Midbrain (tissue), 1 donor: ENCODE measurements at places on chromosomes 7 and 10.
A peak's percentile ranks its signal among the peaks of the same experiment; 100 is the strongest.

GRCh38 chr10:29728541-29729049 is 93.8 kb upstream of the SVIL start:
- no peak for DNase-seq

DNA sequence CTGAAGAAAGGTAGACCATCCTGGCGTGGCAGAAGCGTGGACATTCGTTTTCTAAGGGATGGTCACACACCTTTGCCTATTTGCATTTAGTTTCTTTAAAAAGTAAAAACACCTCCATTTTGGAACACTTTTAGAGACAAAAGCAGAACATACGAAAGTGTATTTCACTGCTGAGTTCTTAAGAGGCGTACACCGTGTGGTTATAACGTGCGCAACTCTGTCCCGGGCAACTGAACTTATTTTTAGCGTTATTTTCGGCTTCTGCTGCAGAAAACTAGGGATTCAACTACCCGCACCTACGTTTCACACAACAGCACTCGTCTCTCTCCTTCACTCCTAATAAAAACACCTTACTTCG is 557 bp upstream of the LSM8 start:
- peak; percentile 54 for DNase-seq

- no peak for DNase-seq
Measured at GRCh38 chr10:110151467-110151866, 55.9 kb upstream of the MXI1 start.

DNA sequence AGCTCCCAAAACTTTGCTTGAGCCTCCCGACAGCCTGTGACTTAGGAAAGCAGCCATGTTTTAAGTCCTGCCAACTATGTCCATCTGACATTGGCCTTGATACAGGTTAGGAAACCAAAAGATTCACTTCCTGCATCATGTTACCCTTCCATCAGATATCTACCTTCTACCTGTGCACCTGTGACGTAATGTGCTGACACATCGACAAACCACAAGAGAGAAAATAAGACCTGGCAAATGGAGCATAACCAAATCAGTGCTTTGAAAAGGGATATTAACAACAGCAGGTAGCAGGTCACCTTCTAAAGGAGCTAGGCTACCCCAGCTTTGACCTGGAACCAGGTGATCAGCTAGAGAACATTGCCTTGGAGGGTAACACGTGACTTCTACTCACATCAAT is 14.8 kb upstream of the PRR15 start:
- DNase-seq = no peak

DNA sequence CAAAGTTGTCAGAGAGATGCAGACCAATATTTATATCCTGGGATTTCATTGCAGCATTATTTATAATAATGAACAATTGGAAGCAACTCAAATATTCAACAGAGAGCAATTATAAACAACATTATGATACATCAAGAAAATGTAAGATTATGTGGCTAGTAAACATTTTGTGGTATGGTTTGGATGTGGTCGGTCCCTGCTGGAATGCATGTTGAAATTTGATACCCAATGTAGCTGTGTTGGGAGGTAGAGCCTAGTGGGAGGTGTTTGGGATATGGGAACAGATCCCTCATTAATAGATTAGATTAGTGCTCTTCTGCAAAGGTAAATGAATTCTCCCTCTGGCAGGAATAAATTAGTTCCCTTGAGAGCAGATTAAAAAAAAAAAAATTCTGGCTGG is 350.9 kb downstream of the ANKRD30A start:
- no peak for DNase-seq

- peak; percentile 89 for DNase-seq
Measured at GRCh38 chr10:30784897-30785605, 155.5 kb upstream of the LYZL2 start.

DNA sequence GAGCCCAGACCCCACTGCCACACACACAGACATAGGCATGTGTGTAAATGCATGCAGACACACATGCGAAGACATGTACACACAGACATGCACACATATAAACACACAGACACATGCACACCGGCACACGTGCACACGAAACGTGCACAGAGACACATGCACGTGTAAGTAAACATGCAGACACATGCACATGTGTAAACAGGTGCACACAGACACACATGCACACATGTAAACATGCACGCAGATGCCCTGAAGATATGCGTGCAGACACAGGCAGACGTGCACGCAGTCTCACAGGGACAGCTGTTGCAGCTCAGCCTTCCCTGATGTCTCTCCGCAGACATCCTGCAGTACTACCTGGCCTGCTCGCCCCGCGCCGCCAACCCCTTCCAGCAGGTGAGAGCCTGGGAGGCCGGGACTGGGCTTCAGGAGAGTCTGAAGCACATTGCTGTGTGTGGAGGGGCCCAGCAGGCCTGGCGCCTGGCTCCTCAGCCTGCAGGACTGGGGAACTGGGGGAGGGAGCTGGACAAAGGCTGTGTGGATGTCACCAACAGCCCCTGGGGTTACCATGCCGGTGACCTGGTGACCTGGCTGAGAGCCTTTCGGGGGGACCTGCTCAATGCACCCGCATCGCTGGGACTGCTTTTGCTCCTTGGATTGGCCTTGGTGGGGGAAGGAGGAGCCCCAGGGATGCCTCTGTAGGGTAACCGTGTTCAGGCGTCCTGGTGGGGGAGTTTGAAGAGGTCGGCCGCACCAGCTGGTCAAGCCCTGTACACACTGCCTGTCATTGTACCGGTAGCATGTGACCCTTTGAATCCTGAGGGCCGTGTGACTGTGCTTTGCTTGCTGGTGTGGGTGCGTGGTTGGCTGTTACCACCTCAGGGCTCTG is 20.3 kb downstream of the TTYH3 start:
- no peak for DNase-seq

GRCh38 chr7:155922067-155922816 is 110.0 kb upstream of the SHH start:
- DNase-seq = no peak

- no peak for DNase-seq
Measured at GRCh38 chr7:114627231-114627630, 212.6 kb downstream of the FOXP2 start.

DNA sequence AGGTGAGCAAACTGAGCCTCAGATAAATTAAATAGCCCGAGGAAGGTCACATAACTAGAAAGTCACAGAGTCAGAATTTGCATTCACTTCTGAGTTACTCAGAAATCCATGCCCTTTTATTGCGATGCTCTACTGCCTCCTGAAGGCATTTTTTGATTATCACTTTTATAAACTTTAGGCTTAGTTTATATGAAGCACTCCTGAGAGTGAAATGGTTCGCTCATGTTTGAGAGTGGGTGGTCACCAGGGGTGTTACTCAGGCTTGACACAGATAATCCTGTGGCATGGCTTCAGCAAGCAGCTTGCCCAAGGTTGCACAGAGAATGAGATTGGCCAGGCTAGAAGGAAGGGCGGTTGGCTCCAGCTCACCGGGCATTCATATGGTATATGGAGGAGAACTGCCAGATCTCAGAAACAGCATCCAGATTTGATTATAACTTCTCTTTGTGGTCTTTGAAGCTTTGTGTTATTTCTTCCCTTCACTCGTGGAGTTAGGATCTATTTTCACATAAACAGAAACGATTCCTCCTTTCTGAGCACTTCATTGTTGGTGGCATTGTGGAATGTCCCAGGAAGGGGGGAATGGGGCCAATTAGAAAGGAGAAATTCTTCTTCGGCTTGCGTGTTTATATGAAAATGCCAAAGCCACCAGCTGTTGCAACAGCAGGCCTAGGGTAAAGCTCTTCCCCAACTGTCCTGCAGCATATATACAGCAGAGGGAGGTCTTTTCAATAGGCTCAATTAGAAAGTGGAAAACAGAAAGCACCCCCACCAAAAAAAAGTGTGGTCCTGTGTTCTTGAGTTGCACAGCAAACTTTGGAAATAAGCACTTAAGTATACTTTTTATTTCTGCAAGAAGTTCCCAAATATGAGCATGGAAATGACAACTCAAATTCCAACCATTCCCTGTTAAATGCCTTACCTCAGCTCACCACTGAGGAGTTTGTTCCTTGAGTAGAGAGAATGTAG is 628.8 kb downstream of the SUGCT start:
- DNase-seq = peak; percentile 32

GRCh38 chr7:134613623-134614347 is 32.9 kb upstream of the BPGM start:
- DNase-seq = no peak

DNA sequence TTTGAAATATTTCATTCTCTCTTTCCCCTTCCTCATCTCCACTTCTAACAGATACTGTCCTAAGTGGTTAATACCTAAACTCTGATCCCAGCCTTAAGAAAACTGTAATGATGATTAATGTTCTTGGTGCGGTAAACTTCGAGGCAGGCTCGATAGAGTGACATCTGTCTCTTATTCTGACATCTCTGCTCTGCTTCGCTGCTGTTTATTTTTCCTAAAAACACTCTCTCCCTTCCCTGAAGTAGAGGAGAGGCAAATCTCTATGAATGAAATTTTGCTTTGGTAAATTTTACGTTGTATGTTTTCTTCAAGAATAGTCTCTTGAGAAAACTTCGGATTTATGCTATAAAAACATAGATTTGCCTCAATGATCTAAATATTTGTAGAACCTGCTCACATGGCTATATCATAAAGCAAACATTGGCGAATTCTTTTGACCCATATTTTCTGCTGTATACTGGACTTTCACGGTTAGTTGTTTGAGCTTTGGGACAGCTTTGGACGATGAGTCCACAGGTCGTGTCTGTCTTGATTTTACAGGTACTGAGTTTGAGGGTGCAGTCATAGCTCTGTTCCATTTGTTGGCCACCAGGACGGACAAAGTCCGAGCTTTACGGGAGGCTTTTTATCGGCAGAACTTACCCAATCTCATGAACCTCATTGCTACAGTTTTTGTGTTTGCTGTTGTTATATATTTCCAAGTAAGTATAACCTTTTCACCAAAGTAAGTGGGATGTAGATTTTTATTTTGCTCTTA is 27.1 kb downstream of the SEC61A2 start:
- no peak for DNase-seq

DNA sequence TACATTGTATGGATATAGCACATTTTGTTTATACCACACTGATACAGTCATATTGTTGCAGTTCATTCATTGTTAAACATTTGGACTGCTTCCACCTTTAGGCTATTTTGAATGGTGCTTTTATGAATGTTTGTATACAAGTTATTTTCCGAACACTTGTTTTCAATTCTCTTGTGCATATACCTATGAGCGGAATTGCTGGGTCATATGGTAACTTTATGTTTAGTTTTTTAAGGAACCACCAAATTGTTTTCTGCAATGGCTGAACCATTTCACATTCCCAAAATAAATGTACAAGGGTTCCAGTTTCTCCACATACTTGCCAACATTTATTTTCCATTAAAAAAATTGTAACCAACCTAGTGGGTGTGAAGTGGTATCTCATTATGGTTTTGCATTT is 4.0 kb upstream of the EXOC4 start:
- no peak for DNase-seq

GRCh38 chr10:33391611-33392465 is 57.4 kb upstream of the NRP1 start:
- DNase-seq = no peak

GRCh38 chr10:100391163-100392002 is 44.4 kb downstream of the SCD start:
- no peak for DNase-seq

GRCh38 chr7:99098824-99099498 is 44.9 kb downstream of the SMURF1 start:
- DNase-seq = no peak

DNA sequence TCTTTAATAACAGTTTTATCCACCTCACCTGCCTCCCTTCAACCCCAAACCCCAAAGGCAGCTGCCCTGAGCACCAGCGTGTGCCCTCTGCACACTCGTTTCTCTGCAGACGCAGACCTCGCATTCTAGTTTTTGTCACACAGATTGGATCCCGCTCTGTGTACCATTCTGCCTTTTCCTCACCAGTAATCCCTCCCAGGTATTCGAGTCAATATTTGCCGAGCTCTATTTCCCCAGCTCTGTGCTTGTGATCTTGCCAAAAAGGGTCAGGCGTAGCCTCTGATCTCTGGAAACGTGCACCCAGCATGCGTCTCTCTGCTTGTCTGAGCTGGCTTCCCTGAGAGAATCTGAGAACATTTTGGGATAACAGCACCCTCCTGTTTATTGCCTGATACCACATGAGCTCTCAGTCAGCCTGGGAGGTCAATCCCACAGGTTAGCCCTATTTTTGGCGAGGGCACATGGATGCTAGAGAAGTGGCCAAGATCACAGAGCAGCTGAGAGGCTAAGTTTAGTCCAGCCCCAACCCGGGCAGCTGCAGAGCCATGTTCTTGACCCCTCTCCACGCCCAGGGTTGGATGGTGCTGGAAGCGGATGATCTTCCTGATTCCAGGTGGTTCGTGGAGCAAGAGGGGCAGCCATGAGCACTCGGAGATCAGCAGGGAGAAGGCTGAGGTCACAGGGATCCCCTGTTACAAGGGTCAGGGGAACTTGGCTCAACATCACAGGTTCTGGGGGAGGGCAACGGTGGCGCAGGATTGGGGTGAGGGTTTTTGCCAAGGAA is 29.1 kb downstream of the FOXL3 start:
- no peak for DNase-seq
